Suppressor macrophage treated with lipopolysaccharide for 1 hour (primary cell): ENCODE measurements at places on chromosomes 1 and 21.

DNA sequence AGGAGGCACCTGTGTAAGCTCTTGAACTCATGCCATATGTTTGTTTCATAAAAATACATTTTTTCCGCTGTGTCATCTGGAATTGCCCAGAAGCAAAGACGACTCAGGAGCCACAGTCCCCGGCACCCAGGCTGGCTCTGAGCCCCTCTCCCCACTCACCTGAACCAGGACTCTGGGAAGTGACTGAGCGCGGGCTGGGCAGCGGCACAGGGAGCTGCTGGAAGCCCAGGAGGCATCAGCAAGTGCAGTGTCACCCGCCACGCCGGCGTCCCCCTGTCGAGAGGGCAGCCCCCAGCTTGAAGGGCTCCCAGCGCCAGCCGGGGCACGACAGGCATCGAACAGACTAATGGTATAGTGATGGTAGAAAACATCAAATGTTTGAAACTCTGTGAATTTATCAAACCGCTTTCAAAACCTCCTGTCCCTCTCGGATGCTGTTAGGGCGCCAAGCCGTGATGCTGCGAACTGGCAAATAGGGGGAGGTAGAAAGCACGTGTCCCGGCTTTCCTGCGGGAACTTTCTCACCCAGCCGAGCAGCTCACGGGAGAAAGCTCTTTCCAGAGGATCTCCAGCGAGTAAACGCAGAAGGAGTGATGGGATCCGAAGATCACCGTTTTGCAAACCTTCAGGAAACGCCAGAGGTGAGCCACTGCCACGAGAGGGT is 57.8 kb upstream of the COL18A1 start:
- DNase-seq, result no peak

DNA sequence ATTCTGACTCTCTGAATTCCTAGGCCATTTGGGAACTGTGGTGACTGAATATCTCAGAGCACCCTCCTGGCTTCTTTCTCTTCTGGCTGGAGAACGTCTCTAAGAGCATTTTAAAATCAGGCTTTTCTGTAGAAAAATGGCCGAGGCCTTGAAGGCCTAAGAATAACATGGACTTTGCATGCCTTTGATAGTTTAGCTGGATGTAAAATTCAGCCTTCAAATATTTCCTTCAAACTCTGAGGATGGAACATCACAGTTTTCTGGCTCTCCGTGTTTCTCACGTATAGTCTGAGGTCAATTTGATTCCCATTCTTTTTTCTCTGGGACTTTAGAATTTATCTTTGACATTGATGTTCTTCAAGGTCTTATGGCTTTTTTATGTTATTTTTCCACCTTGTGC is 34.0 kb downstream of the ARHGEF16 start:
- no peak for DNase-seq

- DNase-seq, result no peak
These were observed 2.0 kb downstream of the SV2A start for GRCh38 chr1:149915429-149916192.

DNA sequence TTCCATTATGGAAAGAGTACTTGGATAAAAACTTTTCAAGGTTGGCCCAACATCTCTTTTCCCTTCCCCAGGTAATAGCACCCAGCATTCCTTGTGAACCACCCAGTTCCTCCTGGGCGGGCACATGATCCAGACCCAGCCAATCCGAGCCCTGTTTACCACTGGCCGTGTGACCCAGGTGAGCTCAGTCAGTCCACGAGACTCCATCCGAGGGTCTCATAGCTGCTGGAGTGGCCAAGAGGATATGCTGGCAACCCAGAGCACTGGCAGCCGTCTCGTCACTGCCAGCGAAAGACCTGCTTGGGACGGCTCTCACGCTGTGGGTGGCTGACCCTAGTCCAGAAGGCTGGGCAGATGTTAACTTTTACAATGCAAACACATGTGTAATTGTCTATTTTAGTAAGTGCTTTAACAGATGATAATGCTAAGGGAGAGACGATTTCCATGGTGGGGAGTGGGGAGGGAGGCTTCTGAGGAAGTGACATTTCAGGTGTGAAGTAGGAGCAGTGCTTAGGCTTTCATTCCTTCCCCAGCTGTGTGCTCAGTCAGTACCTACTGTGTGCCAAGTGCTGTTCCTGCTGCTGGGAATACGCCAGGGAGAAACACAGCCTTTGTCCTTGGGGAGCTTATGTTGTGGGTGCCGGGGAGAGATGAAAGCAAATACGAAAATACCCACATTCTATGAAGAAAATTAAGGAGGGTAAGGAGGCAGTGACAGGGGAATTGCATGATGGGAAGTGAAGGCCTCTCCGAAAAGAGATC is 24.5 kb downstream of the PARK7 start:
- no peak for DNase-seq

DNA sequence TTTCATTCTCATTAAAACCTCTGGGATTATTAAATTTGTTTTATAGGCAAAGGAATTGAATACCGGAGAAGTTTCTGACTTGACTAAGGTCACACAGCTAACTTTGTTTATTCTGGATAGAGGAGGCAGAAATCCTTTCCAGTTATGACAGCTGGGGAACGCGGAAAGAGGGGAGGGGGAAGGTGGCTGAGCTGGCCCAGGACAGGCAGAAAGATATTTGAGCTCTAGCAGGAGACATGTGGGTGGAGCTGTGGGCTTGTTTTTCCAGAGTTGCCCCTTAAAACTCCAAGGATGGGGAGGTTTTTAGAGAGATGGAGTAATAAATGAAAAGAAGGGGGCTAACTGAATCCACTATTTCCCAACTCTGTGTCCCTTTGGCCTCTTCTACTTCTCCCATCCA is 27.8 kb downstream of the FOXD2 start:
- no peak for DNase-seq

GRCh38 chr1:42434340-42434739 is 21.5 kb downstream of the ZMYND12 start:
- no peak for DNase-seq

GRCh38 chr1:77986810-77987209 is 7.9 kb upstream of the FUBP1 start:
- no peak for DNase-seq

GRCh38 chr1:175628548-175629317 is 114.7 kb downstream of the TNR start:
- DNase-seq, result peak; percentile 64

GRCh38 chr1:161365207-161365606 is 2.5 kb downstream of the CFAP126 start:
- no peak for DNase-seq

DNA sequence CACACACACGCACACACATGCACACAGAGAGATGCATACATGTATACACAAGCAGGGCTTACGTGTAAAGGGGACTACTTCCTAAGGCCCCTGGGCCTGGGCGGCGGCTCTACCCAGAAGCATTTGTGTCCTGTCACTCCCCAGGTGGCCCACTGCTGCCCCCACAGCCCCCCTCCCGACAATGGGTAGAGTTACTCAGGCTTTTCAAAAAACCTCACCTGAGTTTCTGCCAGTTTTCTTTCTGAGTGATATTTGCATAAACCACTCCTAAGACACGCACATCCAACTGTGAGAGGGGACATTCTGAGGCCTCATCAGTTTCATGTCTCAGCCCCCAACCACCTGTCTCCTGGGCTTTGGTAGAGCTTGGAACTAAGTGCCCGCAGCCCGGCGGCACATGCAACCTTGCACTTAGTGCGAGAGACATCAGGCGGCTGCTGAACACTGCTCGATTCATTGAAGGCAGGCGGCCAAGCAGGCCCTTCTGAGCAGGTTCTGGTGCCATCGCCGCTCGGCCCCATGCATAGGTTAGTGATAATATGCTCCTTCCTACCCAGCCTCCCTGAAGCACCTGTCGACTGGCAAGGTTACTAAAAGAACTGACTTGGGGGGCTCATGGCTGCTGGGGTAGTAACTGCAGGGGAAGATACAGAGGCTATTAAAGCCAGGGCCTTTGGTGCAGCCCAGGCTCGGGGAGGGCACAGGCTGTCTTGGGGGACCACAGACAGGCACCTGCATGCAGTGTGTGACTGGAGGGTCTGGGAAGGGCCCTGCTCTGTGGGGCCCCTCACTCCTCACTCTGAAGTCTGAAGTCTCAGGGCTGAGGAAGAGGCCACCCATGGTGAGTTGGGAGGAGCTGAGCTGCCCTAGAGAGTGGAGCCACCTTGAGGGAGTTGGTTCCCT is 364.2 kb upstream of the VAMP3 start:
- no peak for DNase-seq

- DNase-seq, result no peak
These were observed 57.4 kb upstream of the PRRC2C start for GRCh38 chr1:171427852-171428471.

- no peak for DNase-seq
These were observed 28.3 kb downstream of the SUCO start for GRCh38 chr1:172561252-172561651.

DNA sequence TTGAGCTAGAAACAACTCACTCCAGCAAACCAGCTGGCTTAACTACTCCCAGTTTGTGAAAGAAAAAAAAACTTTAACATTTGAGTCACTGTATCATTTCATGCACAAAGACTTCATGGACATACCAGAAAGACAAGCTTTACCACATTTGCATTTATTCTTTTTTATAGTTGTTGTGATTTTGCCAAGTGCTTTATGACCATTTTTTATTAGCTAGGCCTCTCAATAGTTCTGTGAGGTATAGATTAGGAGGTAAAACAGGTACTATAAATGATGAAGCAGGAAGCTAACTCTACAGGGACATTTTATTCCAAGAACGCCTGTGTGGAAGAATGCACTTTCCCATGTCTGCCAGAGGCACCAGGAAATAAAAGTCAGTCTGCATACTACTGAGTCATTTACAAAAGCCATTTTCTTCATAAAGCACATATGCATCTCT is 8.2 kb upstream of the DENND1B start:
- no peak for DNase-seq

GRCh38 chr21:16199539-16199938 is 469.8 kb downstream of the USP25 start:
- no peak for DNase-seq

DNA sequence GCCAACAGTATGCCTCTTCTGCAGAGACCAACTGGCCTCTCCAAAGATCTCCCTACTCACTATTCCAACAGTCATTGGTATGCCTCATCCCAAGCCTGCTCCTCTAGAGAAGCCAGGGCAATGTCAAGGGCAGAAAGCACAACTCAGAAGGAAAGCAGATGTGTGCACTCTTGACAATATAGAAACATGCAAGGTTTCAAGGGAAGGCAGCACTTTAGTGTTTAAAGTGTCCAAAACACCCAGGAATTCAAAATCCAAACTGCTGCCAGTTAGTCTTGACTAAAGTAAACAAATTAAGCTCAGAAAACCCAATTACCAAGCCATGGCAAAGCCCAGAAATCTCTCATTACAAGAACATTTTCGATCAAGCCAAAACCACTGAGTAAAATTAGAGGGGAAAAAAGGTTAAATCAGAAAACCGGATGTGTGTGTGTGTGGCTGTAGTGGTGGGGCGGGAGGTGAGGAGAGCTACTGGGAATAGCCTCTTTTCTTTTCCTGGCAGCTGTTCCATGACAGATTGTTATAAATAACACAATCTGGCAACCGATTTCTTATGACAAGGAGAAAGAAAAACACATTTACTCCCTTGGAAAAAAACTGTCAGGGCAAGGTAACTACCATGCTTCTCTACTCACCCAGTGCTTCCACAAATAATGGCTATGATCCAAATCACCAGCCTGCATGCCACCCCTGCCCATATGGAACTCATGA is 39.2 kb downstream of the EIF2B3 start:
- DNase-seq, result no peak

DNA sequence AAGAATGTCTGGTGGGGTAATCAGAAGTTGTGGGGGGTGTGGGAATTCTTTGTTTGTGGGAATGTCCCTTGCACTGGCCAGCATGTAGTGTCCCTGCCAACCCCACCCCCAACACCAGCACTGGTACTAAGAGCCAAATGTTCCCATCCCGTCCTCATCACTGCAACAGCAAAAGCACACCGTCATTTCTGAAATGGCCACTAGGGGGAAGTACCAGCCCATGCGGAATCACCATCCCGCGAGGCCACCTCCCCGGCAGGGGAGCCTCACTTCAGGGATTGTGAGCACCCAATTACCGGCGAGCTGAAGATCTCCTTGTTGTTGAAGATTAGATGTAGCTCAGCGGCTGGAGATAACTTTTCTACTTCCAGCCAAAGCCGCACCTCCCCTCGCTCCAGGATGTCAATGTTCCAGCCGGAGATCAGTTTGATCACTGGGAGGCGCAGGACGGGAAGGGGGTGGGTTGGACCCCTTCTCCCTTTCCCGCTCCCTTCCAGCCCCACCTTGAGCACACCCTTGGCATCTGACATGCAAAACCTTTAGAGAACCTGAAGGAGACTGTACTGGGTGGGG is 41.0 kb downstream of the MYOM3 start:
- DNase-seq, result peak; percentile 88

- no peak for DNase-seq
These were observed 46.6 kb upstream of the MAB21L3 start for GRCh38 chr1:116064616-116065015.

DNA sequence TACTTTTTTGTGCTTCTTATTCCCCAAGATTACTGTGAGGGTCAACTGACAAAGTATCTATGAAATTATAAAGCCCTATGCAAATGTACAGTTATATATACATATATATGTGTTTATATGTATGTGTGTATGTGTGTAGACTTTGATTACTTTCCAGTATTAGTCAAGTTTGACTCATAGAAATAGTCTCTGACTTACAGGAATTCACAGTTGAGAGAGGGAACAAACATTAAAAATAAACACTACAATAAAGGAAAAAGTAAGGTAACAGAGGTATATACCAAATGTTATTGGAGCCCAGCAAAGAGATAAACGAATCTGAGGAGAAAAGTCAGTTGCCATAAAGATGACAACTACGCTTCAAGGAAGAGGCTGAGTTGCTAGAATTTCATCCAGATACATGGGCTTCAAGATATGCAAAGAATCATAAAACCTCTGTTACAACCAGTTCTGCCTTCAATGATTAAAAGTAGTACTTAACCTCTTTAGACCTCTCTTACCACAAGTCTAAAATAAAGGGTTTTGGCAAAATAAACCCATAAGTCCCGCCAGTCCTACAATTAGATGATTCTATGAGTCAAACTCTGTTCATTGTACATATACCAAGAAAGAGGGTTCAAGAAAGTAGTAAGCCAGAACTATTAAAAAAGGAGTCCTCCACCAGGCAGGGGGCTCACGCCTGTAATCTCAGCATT is 7.2 kb downstream of the IFT25 start:
- DNase-seq, result no peak

GRCh38 chr21:44301961-44302406 is 2.1 kb downstream of the PFKL start:
- peak; percentile 59 for DNase-seq

GRCh38 chr1:49171941-49172593 is 395.4 kb upstream of the BEND5 start:
- DNase-seq, result no peak

GRCh38 chr1:30313176-30313575 is 410.2 kb downstream of the MATN1 start:
- no peak for DNase-seq

DNA sequence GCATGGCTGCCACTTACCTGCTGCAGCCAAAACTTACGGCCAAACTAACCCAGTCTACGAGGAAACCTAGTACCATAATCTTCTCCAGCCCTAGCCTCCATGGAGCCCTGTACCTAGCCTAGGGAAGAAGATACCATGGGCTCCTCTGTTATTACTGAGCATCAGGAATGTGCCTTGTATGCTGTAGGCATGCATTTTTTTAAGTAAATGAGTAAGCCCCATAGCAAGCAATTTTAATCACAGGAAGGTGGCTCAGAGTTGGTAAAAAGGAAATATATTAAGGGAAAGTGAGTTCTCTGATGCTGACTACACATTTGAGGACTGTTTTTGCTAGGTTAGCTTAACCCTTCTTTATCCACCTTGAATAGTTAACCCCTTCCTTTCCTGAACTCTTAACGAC is 21.2 kb downstream of the NFASC start:
- DNase-seq, result no peak
